ENCODE measurements at places on chromosomes 5 and 9.

DNA sequence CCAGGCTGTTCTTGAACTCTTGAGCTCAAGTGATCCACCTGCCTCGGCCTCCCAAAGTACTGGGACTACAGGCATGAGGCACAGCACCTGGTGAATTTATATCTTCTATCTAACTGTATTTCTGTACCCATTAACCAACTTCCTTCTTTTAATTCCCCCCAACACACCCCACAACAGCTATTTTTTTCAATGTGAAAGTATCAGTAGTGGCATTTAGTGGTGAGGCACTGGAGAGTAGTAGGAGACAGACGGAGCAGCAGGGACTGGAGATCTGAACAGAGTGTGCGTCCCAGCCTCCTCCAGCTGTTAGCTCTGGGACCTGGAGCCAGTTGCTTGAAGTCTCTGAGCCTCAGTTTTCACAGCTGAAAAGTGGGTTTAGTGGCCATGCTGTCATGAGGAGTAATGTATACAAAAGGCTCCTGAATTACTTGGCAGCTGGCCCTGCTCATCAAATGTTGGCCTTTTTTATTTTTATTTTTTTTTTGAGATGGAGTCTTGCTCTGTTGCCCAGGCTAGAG lies 11.0 kb upstream of the EEIG1 start:
- DNase-seq = no peak

GRCh38 chr9:91488341-91488740 lies 64.7 kb upstream of the NFIL3 start:
- no peak for DNase-seq

DNA sequence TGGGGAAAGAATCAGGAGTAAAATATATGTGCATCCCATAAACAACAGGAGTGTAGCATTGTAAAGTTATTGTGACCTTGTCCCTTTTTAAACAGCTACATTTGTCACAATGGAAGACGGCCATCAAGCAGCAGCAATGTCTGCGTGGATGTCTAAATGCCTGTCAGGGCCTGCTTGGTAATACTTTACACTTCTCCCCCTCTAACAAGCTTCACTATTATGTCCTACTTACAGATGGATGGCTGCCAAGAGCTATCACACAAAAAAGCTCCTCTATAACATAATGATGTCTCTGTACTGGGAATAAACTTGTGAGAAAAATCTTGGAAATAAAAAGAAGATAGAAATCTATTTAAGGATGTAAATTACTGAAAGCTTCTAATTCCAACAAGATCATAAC lies 213.0 kb downstream of the FBXL17 start:
- DNase-seq = no peak

DNA sequence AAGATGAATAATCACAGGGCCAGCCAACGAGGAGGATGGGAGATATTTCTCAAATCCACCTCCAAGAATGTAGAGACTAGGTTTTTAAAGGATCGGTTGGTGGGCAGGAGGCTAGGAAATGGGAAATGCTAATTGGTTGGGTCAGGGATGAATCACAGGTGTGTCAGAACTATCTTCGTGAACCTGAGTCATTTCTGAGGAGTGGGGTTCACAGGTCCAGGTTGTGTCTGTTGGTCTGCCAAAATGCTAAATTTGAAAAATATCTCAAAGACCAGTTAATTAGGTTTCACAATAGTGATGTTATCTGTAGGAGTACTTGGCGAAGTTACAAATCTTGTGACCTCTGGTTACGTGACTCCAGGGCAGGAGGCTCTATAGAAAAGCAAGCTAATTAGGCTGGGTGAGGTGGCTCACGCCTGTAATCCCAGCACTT lies 2.6 kb upstream of the PLAA start:
- DNase-seq = no peak

DNA sequence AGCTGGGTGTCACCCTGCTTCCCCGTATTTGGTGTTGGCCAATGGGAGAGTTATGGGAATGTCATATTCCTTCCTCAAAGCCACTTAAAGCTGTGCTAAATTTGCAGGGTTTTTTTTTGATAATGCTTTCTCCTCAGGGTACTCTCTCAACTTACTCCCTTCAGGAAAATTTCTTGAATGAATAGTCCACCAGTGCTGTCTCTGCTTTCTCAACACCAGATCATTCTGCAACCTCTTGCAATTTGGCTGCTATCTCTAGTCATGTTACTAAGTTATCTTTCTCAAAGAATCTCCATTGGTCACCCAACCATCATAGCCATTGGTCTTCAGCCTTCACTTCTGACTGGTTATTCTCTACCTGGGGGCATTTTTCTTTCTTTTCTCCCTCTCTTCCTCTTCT lies 13.4 kb upstream of the TNFAIP8 start:
- DNase-seq = no peak

GRCh38 chr9:34380034-34380510 lies 3.4 kb upstream of the MYORG start:
- DNase-seq = no peak

DNA sequence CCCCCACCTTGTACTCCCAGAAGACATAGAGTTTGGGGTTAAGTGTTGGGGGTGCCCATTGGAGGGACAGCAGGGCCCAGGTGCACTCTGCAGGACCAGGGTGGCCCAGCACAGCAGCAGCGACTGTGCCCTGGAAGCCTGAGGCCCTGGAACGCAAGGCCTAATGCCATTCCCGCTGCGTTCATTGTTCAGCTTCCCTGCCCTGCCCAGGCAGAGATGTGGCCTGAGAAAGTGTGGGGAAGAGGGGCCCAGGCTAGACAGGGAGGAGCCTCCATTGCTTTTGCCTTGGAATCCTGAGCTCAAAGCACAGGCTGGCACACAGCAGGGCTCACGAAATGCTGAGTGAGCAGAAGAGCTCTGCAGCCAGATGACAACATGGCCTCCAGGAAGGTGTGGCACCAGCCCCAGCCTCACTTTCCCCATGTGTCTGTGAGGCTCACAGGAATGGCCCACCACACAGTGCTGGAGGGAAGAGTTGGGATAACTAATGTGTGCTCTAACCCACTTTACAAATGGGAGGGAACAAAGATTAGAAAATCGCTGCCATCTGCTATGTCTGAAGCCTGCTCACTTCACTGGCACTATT lies 19.4 kb downstream of the S1PR3 start:
- no peak for DNase-seq

DNA sequence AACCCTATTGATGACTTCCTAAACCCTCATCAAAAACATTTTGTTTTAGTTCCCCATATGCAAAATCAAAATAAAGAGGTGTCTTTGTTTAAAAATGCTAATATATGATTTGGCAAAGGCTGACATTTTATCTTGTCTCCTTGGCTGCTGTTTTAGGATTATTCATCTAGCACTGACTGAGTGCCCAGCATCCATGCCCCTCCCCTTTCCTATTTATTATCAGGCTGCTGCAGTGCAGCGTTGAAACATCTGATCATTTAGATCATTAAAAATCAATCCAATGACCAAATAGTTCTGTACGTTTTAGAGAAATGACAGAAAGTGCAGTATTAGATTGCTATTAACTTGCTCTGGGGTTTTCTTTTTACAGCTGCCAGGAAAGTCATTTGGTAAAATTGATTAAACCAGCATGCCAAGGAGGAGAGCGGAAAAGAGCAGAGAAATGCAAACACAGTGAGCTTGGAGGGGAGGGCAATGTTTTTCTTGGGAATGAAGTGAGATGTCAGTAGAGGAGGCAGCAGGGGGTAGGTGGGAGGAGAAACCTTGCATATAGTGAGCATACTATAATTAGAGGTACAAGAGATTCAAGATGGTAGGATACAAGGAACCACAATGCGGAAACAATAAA lies 286.3 kb downstream of the PDE4D start:
- no peak for DNase-seq

DNA sequence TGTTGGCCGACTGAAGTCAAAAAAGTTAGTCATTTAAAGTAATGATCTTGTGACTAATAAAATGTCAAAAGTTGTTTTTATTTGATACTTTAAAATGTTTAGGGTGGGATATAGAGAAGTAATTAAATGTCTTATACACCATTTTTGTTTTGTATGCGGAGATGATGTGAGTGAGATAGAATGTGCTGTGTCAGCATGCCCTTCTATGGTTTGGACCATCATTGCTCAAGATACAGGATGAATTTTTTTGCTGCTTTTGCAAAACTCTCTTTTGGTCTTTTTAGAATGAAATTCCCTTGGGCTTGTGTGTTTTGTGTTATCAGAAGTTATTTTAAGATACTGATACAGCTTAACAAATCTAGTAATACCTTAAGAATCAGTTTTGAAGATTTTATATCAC lies 12.5 kb downstream of the SRFBP1 start:
- DNase-seq = no peak

DNA sequence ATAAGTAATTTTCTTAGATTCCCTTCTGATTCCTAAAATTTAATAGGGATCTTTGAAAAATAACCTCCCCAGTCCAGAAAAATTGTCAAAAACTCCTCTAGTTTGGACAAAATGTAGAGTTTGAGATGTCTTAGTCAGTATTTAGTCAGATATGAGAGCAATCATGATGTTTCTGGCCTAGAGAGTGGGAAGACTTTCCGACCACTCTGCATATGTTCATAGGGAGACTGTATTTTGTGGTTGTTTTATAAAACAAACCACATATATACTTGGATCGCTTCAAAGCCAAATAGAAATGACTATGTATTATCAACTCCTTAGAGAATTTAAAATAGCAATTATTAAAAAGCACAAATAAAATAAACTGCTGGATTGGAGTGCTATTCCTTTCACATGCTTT lies 15.8 kb downstream of the ZFAND5 start:
- no peak for DNase-seq

DNA sequence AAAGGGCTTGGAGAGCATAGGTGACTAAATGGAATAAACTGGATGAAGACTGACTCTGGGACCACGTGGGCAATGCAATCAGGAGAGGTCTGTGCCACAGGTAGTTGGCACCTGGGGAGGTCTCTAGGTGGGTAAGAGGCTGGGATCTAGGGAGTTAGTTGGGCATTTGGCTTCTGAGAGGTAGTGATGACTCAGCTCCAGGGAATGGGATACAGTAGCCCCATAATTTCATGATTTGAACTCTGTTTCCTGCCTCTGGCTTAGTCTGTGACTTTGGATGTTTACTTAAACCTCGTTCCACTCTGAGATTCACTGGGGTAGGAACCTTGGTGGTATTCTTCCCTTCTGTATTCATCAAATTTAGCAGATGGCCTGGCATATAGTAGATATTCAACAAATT lies 240.8 kb downstream of the KIF4B start:
- DNase-seq = no peak

- DNase-seq = no peak
Observed at GRCh38 chr5:39186722-39187539, 32.4 kb downstream of the FYB1 start.

DNA sequence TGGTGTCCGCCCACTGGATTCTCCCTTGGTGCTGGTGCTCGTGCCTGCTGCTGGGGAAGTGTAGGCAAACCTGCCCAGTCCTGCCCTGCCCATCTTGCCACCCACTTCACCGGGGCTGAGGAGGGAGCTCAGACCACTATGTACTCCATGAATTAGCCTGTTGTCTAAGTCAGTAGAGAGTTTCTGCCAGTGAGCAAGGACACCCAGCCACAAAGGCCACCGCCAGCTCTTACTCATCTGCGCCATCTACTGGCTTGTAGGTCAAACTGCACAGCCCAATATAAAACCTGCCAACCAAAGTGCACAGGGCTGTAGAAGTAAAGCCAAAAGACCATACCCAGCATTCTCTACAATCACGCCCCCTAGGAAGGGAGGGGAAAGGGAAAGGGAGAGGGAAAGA lies 102.3 kb downstream of the GLIS3 start:
- no peak for DNase-seq

DNA sequence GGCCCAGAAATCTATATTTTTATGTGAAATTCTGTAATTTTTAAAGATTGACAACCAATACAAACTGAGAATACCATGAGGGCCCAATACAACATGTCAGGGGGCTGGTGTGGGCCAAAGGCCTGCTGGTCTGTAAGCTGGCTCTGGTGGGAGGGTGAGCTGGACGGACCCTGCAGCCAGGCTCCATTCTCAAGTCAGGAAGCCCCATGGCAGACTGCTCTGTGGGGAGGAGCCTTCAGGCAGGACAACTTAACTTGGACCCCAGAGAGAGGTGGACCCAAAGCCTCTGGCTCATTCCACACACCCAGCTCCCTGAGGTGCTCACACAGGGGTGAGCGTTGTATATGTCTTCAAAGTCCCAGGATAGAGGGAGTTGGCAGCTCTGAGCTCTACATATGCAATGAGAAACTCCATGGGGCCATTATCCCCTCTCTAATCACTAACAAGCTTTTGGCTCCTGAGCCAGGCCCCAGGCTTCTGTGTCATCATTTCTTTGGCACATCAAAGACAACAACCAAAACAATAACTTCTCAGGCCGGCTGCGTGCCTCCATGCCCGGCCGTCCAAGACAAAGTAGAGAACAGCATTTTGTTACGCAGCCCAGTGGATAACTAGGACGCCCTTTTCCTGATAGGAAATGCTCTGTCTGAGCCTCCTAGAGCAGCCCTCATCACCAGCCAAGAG lies 6.4 kb downstream of the SEPTIN8 start:
- DNase-seq = no peak

GRCh38 chr9:137156567-137157375 lies 13.1 kb downstream of the LRRC26 start:
- peak; percentile 89 for DNase-seq

GRCh38 chr9:7211657-7212056 lies 453.9 kb downstream of the KDM4C start:
- no peak for DNase-seq

- no peak for DNase-seq
Observed at GRCh38 chr9:89969881-89970639, 365.2 kb downstream of the GADD45G start.

DNA sequence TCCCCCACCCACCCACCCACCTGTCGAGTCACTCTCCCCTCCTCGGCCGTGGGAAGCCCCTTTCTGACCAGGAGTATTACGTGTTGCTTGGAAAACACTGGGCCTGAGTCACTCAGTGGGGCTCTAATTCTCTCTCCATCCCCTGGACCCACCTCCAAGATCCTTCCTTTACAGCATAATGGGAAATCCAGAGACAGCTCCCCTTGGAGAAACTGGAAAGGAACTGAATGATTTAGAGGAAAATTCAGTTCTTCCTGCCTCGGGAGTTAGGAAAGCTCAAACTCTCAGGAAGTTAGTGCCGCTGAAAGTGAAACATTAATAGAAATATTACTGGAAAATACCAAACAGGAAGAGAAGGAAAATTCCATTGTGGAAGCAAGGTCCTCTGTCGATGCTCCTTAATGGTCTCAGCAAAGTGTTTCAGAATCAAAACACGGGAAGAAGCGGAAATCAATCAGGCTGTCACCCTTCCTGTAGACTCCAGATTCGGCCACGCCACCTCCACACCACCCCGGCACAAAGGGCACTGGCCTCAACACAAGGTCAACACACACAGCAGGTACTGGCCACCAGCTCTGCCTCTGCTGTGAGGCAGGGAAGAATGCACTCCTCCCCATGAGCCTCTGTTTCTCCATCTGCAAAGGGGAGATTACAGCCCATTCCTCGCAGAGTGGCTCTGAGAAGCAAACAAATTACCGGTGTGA lies 9.6 kb downstream of the SHB start:
- DNase-seq = no peak
